Chondrocyte (in vitro differentiated cells): ENCODE measurements at places on chromosomes 11 and 22. TPM values are rescaled to one million over a fixed set of nuclear protein-coding genes. Genes with fewer than 3 reads are reported as not detected.

DNA sequence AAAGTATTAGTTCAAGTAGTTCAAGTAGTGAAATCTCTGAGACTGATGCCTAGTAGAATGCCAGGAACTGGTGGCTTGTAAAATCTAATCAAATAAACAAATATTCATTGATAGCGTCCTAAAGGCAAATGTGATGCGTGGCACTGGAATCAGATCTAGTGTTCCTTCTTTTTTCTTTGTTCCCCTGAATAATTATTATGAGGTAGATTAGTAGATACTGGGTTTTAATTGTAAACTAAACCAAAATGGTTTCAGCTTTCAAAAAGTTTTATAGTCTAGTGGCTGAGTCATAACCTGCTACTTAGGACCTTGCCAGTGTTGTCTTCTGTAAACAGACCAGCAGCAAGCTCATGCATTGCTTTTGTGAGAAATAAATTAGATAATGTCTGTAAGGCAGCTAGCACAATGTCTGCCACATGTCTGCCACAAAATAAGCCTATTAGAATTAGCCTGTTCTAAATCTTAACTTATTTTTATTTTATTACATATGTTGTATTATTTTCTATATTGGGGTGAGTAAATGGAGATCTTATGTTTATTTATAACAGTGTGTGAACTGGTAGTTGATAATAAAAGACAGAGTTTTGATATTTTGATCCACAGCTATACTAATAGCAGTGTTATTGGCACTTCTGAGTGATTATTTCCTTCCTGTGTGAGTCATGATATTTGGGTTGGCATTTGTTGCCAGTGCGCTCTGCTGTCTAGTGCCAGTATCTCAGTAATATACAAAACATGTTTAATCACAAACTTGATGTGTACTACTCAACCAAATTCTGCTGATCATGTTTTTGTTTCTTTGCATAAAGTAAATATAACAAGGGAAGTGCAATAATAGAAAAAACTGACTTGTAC is 135.7 kb downstream of the TMEM135 start:
- DNase-seq: no peak

DNA sequence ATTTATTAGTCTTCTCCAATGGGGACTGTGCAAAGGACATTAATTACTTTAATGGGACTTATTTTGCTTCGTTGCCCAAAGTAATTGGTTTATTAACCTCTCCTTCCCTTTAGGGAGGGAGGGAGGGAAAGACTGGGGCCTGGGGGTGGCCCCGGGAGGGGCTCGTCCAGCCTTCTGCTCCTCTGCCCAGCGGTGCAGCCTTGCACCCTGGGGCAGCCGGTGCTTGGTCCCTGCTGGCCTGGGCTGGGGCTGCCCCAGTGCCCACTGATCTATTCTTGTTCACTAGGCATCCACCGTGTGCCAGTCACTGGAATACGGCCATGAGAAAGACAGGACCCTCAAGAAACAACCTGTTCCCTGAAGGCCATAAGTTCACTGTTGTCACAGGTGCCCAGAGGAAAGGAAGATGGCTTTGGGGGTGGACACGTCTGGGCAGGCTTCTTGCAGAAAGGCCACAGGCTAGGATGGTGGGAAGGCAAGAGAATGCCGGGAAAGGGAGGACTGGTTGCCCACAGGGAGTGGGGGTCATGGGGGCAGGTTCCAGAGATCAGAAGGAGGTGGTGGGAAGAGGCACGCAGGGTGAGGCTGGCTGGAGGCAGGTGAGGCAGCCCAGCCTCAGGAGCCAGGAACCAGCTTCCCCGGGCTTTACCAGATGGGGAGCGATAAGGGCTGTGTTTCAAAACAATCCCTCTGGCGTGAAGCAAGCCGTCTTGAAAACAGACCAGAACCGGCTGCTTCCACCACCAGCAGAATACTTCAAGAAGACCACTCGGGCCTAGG is 47.6 kb upstream of the KCNQ1OT1 start:
- peak; percentile 64 for DNase-seq

DNA sequence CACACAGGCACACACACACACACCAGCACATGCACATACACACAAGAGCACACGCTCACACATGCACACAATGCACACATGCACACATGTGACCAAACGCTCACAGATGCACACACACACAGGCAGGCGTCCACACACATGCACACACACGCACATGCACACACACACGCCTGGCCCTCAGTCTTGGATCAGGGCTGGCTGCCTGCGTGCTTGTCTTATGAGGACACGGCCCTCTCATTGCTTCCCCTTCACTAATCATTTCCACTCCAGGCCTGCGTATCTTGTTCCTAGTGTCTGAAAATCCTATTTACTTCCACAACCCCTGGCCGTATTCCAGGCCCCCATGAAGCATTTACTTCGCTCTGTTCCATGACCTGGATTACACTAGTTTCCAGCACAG is 740.5 kb downstream of the BRD1 start:
- DNase-seq: peak; percentile 73

DNA sequence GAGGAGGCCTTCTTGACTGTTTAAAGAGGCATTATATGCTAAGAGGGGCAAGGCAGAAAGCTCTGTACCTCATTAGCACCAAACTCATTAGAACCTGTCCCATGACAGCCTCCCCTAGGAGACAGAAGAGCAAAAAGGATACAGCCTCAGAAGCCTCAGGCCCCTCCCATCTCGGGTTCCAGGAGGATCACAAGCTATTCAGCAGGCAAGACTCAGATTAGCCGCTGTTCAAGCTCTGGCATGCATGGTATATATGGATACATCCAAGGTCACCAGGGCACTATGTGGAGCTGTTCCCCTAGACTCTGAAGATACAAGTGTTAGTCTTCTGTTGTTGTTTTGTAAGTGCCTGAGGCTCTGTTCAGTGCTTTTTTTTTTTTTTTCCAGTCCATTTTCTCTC is 32.1 kb downstream of the ATXN10 start:
- DNase-seq: no peak

GRCh38 chr11:7089328-7090251 is 792 bp downstream of the RBMXL2 start:
- peak; percentile 92 for DNase-seq

DNA sequence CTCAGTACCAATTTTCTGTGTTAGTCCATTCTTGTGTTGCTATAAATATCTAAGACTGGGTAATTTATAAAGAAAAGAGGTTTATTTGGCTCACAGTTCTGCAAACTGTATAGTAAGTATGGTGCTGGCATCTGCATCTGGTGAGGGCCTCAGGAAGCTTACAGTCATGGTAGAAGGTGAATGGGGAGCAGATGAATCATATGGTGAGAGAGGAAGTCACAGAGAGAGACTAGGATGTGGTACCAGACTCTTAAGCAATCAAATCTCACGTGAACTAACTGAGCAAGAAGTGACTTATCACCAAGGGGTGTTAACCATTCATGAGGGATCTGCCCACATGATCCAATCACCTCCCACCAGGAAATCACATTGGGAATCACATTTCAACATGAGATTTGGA is 60.8 kb upstream of the ZBED5 start:
- DNase-seq: no peak

DNA sequence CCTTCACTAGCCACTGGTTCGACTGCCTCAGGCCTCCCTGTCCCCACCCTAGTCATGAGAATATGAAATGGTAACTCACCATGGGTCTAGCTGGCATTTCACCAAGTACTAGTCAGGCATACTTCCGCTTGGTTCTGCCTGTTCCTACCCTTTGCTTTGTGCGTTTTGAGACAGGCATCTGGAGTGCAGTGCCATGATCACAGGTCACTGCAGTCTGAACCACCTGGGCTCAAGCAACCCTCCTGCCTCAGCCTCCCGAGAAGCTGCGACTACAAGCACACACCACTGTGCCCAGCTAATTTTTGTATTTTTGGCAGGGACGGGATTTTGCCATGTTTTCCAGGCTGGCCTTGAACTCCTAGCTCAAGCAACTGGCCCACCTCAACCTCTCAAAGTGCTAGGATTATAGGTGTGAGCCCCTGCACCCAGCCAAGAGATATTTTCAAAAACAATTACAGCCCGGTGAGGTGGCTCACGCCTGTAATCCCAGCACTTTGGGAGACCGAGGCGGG is 14.1 kb downstream of the HRAS start:
- no peak for DNase-seq

DNA sequence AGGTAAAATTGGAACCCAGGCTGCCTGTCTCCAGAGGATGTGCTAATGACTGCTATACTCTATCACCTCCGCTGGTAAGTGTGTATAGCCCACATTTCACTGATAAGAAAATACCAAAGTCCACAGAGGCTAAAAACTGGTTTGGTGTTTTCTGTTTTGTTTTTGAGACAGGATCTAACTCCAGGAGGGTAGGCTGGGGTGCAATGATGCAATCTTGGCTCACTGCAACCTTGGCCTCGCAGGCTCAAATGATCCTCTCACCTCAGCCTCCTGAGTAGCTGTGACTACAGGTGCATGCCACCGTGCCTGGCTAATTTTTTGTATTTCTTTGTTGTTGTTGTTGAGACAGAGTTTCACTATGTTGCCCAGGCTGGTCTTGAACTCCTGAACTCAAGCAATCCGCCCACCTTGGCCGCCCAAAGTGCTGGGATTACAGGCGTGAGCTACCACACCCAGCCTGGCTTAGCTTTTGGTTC is 409.8 kb downstream of the LARGE1 start:
- DNase-seq: no peak

DNA sequence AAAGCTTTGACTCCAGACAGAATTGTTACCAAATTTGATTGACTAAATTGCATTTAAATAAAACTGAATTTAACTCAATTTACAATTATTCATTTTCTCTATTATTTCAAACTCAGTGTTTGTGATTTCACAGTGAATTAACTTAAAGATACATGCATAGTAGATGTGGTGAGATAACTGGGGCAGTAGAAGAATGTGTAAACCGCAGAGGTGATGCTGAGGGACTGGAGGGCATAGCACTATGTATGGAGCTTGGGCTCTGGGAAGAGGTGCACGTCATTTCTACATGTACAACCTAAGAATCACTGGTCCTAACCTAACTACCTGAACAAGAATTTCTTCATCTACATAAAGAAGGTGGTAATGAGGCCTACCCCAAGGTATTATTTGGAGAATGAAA is 13.7 kb downstream of the OR5B17 start:
- DNase-seq: no peak

DNA sequence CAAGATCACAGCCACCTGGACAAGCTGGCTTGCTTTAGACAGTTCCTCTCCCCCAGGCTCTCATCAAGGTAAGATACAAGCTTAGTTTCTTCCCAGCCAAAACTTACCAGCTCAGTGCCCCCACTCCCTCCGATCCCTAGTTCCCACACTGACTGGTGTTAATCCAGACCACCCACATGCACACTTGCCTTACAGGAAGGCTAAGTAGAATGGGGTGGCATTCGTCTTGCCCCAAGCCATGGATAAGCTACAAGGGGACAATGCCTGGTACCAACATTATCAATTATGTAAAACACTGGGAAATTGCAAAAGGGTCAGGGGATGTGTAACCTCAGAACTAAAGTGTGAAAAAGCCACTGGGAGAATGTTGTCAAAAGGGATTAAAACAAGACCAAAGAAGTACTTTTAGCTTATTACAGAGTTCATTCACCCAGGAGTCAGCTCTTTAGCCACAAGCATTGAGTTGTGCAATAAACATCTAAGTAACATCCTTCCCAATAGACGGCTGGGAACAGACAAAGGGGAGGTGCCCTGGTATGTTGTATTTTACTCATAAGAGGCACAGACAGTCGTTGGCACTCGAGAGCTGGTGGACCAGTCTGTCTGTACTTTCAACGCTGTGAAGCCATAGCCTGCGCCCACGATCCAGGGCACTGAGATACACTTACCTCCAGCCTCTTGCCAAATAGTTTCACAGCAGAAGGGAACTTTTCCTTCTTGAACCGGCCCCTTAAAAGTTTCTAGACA is 1.1 kb downstream of the DHCR7 start:
- DNase-seq: no peak

DNA sequence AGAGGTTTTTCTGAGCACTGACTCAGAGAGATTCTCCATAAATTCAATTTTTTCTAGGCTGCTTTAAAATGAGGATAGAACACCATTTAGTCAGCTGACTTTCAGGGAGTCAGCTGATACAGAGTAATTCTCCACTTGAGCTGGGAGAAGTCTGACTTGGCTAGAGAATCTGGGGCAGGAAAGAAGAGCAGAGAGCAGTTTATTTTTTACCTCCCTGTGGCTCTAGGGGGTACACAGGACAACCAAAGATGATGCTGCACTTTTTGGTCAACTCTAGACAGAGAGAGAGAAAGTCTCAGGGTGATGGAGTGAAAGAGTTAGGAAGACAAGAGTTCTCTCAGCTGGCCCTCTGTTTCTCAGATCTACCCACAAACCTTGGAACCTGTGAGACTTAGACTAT is 67.3 kb upstream of the EED start:
- no peak for DNase-seq

GRCh38 chr11:59866397-59866796 is at the start of gene TCN1:
Gene TCN1 (minus strand): TSS chr11:59866487. CDS start chr11:59866470, 17 bp downstream.
- no peak for DNase-seq

- no peak for DNase-seq
These were observed 118.9 kb upstream of the PARVA start for GRCh38 chr11:12258451-12258850.

DNA sequence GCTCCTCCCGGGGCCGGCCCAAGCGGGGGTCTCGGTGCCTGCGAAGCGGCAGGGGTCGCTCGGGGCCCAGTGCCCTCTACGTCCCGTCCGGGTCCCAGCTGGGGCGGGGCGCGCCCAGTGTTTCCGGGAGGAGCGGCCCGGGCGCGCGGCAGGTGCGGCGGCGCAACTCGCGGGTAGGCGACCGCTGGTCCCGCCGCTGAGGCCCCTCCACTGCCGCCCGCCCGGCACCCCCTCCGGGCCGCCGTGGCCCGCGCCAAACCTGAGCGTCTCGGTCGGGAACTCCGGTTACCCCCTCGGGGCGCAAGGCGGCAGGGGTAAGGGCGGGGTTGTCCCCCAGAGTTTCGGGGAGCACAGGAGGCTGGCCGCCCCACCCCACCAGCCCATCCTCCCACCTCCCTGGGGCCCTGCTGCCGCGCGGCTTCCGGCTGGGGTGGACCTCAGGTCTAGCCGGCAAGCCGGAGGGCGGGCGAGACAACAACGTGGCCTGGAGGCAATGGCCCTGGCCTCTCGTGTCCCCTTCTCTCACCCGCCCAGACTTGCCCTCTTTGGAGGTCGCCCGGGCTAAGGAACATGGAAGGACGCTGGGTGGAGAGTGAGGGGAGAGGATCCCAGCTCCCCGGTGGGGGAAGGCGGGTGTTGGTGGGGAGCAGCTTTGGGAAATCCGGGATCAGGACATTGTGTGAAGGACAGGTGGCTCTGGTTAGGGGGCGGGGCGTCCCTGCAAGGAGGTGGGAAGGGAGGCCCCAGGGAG is 398 bp upstream of the CRACR2B start:
- no peak for DNase-seq

UBQLNL gene
- total RNA-seq: 0.22 to 0.41 TPM (median 0.23 TPM) in 3 replicates

GRK2 gene
- 34.0 to 38.3 TPM (median 36.1 TPM) in 3 replicates for total RNA-seq

MYRF gene
- total RNA-seq: 1.6 to 1.7 TPM in 2 of 3 replicates, not detected in the other

ESAM gene
- total RNA-seq: 1.7 to 2.6 TPM (median 2.0 TPM) in 3 replicates

HSPB2 gene
- 1.0 to 2.9 TPM (median 2.4 TPM) in 3 replicates for total RNA-seq

MFRP gene
- total RNA-seq: not detected in 3 replicates

CRYBA4 gene
- not detected in 3 replicates for total RNA-seq

CHADL gene
- 0.36 to 1.3 TPM (median 0.39 TPM) in 3 replicates for total RNA-seq

IGF2 gene
- total RNA-seq: 107 to 716 TPM (median 110 TPM) in 3 replicates
